Progenitor cell of endocrine pancreas (in vitro differentiated cells): ENCODE measurements at places on chromosomes 7 and 10.

DNA sequence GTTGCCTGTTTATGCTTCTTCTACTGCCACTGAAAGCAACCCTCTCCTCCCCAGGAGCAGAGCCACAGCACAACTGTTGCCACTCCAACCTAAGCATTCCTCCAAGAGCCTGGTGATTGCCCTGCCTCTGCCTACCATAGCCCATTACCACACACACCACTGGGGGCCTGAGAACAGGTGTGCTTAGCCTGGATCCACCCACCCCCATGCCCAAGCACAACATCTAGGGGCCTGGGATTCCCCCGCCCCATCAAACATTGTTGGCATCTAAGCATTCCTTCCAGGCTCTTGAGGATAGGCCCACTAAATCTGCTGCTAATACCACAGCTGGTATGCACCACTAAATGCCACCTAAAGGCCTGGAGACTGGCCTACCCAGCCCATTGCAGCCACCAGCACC is 43.3 kb upstream of the ASAH2 start:
- DNase-seq: no peak

- no peak for DNase-seq
Measured at GRCh38 chr10:45371560-45371959, 2.5 kb upstream of the ALOX5 start.

DNA sequence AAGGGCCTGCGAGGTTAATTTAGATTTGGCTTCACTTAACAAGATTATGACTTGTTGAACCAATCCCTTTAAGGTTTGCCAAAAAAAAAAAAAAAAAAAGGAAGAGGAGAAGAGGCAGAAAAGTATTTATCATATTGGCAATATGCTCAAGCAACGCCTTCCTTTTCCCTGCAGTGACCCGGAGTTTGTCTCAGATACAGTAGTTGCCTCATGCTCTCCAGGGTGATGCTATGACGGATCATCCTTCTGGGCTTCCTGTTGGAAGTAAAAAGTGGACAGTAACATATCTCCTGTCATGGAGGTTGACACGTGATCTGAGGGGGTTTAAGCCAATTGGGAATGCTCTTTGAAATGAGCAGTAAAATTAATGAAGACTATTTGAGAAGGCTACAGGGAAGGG is 117.3 kb downstream of the BMPER start:
- DNase-seq: no peak

GRCh38 chr7:128167042-128167701 is 73.9 kb upstream of the LEP start:
- peak; percentile 45 for DNase-seq

DNA sequence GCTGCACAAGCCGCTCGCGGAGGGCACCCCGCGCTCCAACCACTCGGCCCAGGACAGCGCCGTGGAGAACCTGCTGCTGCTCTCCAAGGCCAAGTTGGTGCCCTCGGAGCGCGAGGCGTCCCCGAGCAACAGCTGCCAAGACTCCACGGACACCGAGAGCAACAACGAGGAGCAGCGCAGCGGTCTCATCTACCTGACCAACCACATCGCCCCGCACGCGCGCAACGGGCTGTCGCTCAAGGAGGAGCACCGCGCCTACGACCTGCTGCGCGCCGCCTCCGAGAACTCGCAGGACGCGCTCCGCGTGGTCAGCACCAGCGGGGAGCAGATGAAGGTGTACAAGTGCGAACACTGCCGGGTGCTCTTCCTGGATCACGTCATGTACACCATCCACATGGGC is 50.0 kb downstream of the FIGNL1 start:
- DNase-seq: no peak

DNA sequence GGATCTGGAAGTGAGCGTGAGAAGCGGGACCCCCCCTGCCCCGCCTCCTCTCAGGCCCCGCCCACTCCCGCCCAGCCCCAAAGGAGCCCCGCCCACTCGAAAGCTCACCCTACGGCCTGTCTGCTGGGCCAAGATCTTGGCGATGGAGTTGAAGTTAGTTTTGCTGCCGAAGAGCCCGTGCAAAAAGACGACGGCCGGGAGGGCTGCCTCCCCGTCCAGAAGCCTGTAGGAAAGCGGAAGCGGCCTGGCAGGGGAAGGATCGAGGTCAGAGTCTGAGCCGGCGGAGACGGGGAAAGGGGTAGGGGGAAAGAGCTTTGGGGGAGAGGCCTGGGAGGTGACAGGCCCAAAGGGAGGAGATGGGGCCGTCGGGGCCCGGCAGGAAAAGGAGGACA is 386 bp downstream of the ABHD11 start:
- no peak for DNase-seq

GRCh38 chr10:78178940-78179339 is 145.3 kb downstream of the RPS24 start:
- no peak for DNase-seq

DNA sequence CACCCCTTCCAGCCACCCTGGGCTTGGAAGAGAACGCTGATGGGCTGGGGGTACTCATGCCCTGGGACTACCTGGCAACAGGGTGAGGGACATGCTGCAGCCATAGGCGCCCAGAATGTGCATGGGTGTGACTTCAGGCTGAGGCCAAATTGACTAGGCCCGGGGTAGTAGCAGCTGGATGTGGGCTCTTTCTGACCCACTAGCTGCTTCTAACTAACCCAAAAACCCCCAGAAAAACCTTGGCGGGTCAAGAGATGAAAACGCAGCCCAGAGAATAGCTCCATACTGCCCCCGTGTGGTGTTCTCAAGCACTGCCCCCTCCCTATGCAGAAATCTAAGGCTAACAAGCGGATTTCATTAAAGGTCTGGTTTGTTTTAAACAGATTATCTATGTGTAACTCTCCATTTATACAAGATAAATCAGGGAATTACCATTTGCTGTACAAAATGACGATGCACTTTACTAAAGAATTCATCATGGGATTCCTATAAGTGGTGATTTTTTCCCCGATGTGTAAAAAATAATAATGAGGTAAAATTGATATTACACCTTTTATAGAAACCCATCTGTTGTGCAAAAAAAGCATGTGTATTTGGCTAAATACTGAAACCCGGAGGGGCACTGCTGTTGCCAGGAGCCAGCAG is 4.2 kb downstream of the SMARCD3 start:
- DNase-seq: no peak

DNA sequence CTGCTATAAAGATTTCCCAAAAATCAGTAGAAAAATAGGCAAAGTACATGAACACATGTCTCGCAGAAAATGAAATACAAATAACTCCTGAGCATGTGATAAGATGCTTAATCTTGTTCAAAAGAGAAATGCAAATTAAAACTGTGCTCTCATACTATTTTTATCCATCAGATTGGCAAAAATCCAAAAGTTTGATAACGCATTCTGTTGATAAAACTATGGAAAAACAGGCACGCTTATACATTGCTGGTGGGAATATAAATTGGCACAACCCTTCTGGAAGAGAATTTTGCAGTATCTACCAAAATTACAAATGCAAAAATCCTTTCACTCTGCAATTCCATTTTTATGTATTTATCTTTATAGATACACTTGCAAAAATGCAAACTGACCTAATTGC is 315.0 kb downstream of the GRID1 start:
- no peak for DNase-seq

DNA sequence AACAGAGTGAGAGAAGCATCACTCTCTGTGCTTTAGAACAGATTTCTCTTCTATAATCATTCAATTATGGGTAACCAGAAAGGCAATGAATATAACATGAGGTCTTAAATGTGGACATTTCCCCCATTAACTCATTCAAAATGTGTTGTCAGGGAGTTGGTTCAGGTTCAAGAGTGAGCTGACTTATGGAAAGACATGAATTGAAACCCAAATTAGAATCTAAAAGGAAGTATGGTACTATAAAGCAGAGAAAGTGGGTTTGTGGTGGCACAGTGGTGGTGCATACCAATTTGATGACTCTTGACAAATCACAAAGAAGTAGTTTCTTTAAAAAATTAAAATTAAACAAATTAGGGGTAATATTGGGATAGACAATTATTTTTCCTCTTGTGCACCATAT is 114.6 kb upstream of the MEOX2 start:
- DNase-seq: no peak

DNA sequence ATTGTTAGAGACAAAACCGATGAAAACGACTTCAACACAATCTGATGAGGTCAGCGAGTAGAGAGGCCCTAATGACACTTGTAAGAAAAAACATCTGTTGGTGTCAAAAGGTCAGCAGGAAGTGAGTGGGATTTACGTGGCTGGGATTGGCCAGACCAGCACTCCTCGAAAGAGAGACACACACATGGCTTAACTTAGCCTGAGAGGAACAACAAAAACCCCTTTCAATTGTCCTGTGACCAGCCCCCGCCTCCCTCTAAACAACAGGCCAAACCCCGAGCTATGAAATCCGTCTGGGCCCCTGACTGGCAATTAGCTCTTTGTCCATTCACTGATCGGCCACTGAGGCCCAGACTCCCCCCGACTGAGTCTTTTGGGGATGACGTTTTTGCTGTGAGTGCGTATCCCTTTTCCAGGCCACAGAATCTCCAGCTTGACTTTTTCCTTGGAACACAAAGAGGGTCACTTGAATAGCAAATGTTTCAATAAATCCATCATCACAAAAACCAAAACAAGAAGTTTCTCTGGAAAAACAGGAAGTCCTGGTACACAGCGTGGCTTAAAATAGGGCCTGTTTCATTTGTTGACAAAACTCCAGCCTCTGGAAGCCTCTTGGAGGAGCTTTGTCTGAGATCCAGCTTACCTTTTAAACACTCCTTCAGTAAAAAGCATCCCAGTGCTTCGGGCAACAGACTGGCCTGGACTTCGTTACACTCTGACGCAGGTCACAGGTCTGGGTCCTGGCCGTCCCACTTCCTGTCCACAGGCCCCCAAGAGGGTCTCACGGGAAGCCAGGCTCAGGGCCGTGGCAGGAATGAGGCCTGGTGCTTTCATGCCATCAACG is 103.0 kb downstream of the CTBP2 start:
- no peak for DNase-seq

GRCh38 chr7:155662343-155663043 is 18.0 kb downstream of the RBM33 start:
- no peak for DNase-seq

- no peak for DNase-seq
Measured at GRCh38 chr10:5691786-5692185, 7.1 kb downstream of the TASOR2 start.

DNA sequence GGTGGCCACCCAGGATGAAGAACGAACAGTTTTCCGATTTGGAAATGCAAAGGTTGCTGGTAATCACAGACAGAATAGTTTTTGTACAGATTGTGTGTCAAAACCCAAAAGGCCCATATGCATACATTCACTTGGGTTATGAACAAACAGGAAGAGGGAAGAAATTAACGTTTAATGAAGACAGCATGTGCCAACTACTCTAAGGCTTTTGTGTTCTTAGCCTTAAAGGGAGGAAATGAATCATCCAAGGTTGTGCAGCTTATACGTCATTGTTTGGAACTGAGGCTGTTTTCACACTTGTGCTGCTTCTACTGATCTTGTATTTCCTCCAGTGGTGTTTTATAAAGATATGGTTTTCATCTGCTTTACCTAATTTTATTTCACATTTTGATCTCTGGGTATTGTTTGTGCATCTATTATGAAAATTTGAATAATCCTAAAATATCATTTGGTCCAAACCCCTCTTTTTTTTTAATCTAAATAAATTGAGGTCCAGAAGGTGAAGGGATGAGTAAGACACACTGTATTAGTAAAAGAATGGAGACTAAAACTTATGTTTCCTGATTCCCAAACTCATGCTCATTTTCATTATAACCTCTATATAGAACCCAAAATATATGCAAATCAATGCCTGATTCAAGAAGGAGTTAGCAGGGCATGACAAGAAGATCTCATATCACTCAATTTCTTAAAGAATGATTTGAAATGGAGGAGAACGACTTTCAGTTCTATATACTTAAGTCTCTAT is 373.1 kb downstream of the THSD7A start:
- no peak for DNase-seq

GRCh38 chr10:1643161-1643907 is 94.0 kb downstream of the ADARB2 start:
- peak; percentile 65 for DNase-seq

- DNase-seq: no peak
Measured at GRCh38 chr10:88114368-88114767, 250.9 kb downstream of the PTEN start.

DNA sequence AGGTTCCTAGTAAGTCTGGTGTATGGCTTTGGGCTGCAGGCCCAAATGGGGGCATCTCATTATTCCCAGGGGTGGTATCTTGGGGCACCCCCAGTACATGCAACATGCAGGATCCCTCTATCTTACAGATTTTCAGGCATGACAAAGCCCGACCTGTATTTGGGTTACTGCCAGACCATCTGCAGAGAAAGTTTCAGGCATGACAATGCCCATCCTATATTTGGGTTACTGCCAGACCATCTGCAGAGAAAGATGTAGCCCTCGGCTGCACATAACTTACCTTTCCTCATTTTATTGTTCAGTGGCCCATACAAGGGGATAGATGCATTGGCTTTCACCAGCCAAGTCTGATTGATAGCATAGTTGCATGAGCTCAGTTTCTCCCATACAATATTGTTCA is 112.2 kb upstream of the RAB18 start:
- DNase-seq: no peak

DNA sequence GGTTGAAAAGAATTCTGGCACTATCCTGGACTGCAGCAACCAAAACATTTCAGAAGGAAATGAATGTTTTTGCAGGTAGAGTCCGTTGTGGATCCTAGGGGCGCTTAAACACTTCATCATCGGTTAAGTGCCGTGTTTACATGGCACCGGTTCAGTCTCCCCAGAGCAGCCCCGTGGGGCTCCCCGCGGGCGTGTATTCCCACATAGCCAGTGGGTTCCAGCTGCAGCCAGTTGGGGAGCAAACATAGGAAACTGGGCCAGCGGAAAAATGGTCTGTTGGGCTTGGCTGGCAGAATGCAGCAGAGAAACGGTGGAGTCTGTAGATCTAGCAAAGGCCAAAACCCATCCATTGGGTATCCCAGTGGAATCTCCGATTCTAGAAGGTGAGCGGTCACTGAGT is 113.0 kb upstream of the SH2B2 start:
- no peak for DNase-seq

GRCh38 chr7:128743112-128743772 is 4.1 kb downstream of the CALU start:
- DNase-seq: no peak

DNA sequence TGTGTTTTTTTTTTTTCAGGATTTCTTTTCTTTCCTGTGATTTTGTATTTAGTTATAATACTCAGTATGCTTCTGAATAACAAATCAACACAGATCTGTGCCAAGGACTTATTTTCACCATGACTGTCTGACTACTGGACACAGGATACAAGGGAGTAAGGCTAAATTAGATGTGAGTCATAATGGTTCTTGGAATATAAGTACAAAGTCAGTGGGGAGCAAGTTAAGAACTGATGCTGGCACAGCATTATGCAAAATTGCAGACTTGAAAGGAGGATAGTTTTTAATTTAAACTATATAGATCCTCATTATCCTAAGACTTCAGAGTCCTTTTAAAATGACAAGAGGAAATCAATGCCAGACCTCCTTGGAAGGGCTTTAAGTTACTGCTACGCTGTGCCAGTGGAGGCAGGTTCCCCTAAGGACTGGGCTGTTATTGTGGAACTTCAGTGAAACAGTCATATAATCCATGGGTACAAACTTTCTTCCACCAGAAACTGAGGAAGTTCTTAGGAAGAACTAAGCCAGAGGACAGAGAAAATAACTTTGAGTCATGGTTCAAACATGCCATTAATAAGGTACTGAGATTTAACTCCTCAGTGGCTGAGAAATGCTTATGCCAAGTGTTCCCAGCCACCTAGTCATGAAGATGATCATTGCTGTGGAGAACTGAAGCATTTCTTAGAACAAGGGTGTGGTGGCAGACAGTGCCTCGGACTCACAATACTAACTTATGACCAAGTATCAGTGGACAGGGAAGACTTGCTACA is 531.2 kb downstream of the HTR7 start:
- no peak for DNase-seq
